ENCODE measurements at places on chromosomes 1 and 21.

DNA sequence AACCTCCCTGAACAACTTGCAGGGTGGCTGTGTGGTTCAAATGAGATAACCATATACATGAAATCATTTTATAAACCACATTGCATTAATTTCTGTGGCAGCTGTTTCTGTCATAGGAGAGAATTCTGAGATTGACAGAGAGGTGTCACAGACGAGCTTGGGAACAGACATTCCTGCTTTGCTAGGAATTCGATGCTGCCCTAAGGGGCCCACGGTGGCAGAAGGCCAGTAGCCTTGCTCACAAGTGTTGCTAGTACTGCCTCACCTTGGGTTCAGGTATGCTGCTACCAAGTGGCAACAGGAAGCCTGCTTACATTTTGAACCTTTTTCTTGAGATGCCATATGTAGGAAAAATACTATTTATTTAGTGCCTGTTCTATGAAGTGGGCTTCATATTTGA lies 13.4 kb downstream of the KCNA10 start:
- peak; percentile 73 for DNase-seq

GRCh38 chr1:110927484-110928075 lies 36.1 kb downstream of the LRIF1 start:
- peak; percentile 39 for DNase-seq

DNA sequence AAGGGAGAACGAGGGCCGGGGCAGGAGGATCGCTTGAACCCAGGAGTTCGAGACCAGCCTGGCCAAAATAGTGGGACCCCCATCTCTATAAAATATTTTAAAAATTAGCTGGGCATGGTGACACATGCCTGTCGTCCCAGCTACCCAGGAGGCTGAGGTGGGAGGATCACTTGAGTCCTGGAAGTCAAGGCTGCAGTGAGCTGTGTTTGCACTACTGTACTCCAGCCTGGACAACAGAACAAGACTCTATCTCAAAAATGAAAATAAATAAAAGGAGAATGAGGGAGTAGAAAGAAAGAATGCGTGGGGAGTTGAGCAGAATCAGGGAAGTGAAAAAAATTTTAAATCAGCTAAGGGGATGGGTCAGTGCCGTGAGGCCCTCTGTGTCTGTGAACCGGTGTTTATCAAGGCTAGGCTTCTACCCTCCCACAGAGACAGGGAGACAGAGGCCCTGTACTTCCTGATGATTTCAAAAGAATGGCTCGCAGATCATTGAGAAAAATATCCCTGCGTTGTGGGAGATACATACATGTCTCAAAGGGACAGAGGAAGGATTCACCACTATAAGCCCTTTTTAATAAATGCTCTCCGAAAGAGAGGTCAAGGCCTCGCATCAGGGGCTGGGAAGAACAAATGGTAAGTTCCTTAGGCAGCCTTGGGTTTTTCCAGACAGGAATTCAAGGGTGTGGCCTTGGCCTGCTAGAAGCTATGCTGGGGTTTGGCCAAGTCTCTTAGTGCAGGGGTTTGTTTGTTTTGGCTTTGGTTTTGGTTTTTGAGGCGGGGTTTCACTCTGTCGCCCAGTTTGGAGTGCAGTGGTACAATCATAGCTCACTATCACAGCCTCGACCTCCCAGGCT lies 20.7 kb downstream of the IL10RB start:
- DNase-seq: no peak

GRCh38 chr1:42439940-42440339 lies 15.9 kb downstream of the ZMYND12 start:
- no peak for DNase-seq

- no peak for DNase-seq
Observed at GRCh38 chr1:196607981-196608380, 259 bp downstream of the KCNT2 start.

GRCh38 chr1:209860293-209860881 lies 32.6 kb downstream of the UTP25 start:
- DNase-seq: peak; percentile 73

GRCh38 chr1:228284148-228284495 lies 76.3 kb downstream of the OBSCN start:
- DNase-seq: no peak

DNA sequence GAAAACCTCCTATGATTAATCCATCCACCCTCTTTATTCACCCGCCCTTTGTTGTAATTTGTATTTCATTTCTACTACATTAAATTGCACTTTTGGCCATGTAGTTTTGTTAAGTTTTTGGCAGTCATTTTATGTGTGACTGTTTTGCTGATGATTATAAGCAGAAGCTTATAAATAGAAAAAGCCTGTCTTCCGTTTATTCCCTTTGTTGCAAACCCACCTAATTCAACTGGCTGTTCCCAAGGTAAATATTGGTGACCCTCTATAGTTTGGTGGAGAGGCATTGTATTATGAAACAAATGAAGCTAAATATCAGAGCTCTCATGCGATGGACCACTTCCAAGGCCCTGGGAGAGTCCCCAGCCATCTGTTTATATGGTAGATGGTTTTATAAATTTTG lies 36.7 kb upstream of the IGSF3 start:
- DNase-seq: no peak

- DNase-seq: no peak
Observed at GRCh38 chr1:237760951-237761350, 129.8 kb downstream of the ZP4 start.

All from ELF-1 (cell line).